ENCODE measurements at places on chromosomes 16 and 17.

- no peak for DNase-seq
Observed at GRCh38 chr16:87345726-87346424, 28.7 kb upstream of the C16orf95 start.

- DNase-seq = no peak
Observed at GRCh38 chr17:30454635-30455034, 22.6 kb upstream of the GOSR1 start.

- no peak for DNase-seq
Observed at GRCh38 chr17:2395258-2396181, 5.3 kb downstream of the MNT start.

- no peak for DNase-seq
Observed at GRCh38 chr16:81450783-81451491, 6.3 kb downstream of the CMIP start.

DNA sequence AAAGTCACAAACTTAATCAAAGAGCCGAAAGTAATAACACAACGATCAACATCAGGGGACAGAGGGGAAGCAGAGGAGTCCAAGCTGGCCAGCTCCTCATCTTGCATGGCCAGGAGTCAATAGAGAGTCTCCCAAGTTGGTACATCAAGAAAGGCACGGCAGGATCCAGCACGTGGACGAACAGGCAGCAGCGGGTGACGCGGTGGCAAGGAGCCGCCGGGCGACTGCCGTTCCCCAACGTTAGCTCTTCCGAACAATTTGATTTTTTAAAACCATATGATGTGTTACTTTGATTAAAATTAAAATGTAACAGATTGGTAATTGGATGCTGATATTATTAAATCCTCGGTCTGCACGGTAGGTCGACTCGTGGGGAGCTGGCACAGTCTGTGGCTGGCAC, 81.8 kb upstream of the DOC2B start:
- DNase-seq = no peak

Measured in GM12892 (cell line).